Vagina (tissue), 2 donors: ENCODE measurements at places on chromosomes 5 and 9. TPM values are rescaled to one million over a fixed set of nuclear protein-coding genes. Genes with fewer than 3 reads are reported as not detected.
A peak's percentile ranks its signal among the peaks of the same experiment; 100 is the strongest.

SPEF2 gene
- total RNA-seq = 10.8 TPM

TAF11L4 gene
- not detected for total RNA-seq

PAX5 gene
- 0.25 TPM for total RNA-seq

PRUNE2 gene
- 75.6 TPM for total RNA-seq

SOHLH1 gene
- total RNA-seq = not detected

TTC33 gene
- 12.8 TPM for total RNA-seq

CCNJL gene
- total RNA-seq = 5.6 TPM

LCP2 gene
- 25.5 TPM for total RNA-seq

GLIPR2 gene
- 34.9 TPM for total RNA-seq

- H3K27me3 ChIP-seq = no peaks in the 10 kb centered on the region
- no peak overlapping the region for H3K27ac ChIP-seq
- H3K4me3 ChIP-seq = no peak overlapping the region
- H3K4me1 ChIP-seq = no peaks in the 10 kb centered on the region
Observed at GRCh38 chr5:174387448-174387847, 336.9 kb upstream of the MSX2 start.

GRCh38 chr5:80191991-80192398, 63.9 kb downstream of the SERINC5 start:
- H3K27ac ChIP-seq = peak overlapping the region; percentile 34
- H3K27me3 ChIP-seq = no peaks in the 10 kb centered on the region
- H3K4me3 ChIP-seq = no peak overlapping the region
- no peak for DNase-seq

DNA sequence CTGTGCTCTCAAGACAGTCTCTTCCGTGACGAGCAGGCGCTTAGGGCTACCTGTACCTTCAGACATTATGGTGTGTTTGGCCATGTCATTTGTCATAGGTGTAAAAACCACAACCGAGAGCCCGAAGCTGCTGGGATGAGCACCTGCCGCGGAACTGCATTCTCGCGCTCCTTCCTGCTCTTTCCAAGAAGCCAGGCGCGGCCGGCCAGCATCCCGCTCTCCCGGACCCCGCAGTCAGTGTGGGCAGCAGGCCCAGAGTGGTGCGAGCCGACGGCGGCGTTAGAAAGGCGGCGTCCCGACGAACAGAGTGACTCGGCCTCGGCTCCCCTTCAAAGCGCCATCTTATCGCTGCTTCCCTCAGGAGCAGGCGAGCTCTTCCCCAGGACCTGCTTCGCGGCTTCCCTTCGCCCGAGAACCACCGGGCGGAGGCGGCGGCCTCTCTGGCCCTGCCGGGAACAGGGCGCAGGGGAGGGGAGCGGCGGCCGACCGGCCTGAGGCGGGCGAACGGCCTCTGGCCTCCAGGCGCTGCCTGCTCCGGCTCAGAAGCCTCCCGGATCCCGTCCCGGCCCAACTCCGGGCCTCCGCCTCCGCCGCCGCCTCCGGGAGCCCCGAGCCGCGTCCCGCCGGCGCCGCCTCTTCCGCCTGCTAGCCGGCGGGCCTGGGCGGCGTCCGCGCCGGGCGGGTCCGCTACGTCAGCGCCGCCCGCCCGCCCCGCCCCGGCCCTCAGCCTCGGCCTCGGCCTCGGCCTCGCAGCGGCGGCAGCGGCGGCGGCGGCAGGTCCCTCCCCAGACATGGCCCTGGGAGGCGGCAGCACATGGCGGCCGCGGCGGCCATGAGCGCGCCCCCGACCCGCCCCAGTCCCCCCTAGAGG, at the start of gene FAM120A:
Gene FAM120A, plus strand, starts transcription at position 741 of the 871 bp plus-strand sequence. CDS start 231 bp downstream, outside the sequence.
- peaks cover 49% of the 10 kb centered on the region for H3K4me1 ChIP-seq
- H3K4me3 ChIP-seq = peak within 1 kb of the TSS; percentile 97
- peak within 1 kb of the TSS; percentile 95 for H3K27ac ChIP-seq

DNA sequence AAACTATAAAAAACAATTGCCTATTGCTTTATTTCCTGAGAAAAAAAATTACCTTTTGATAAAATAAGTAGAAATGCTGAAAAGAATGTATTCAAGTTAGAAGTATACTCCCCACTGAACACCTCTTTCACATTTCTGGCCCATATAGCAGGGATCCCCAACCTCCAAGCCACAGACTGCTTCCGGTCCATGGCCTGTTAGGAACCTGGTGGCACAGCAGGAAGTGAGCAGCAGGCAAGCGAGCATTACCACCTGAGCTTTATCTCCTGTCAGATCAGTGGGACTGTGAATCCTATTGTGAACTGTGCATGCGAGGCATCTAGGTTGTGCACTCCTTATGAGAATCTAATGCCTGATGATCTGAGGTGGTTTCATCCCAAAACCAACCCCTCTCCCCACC, 563.9 kb downstream of the RAB3C start:
- H3K36me3 ChIP-seq = no peaks in the 10 kb centered on the region
- H3K27ac ChIP-seq = no peak overlapping the region
- H3K27me3 ChIP-seq = no peaks in the 10 kb centered on the region
- no peak overlapping the region for H3K4me3 ChIP-seq
- DNase-seq = no peak

- peaks cover 54% of the 10 kb centered on the region for H3K4me1 ChIP-seq
- peak overlapping the region; percentile 68 for H3K27ac ChIP-seq
- no peak for DNase-seq
- H3K36me3 ChIP-seq = no peaks in the 10 kb centered on the region
Observed at GRCh38 chr5:14153932-14154731, 11.0 kb downstream of the TRIO start.

GRCh38 chr5:54915466-54916027, 69.8 kb downstream of the ESM1 start:
- H3K27ac ChIP-seq = no peak overlapping the region
- H3K27me3 ChIP-seq = no peaks in the 10 kb centered on the region
- H3K4me1 ChIP-seq = no peaks in the 10 kb centered on the region

- peak within 1 kb of the TSS; percentile 88 for H3K27ac ChIP-seq
- H3K4me3 ChIP-seq = peak within 1 kb of the TSS; percentile 57
- H3K36me3 ChIP-seq = no peaks in the 10 kb centered on the region
- no peak for DNase-seq
Observed at GRCh38 chr9:75890472-75891276, at the start of gene PCSK5. Gene PCSK5, plus strand, starts transcription at chr9:75890673. Its CDS starts 509 bp downstream, at chr9:75891182.

- no peaks in the 10 kb centered on the region for H3K27me3 ChIP-seq
- H3K4me1 ChIP-seq = no peaks in the 10 kb centered on the region
- no peak overlapping the region for H3K4me3 ChIP-seq
- H3K36me3 ChIP-seq = no peaks in the 10 kb centered on the region
- DNase-seq = no peak
- no peak overlapping the region for H3K27ac ChIP-seq
Observed at GRCh38 chr5:167850911-167851310, 440.5 kb upstream of the WWC1 start.

DNA sequence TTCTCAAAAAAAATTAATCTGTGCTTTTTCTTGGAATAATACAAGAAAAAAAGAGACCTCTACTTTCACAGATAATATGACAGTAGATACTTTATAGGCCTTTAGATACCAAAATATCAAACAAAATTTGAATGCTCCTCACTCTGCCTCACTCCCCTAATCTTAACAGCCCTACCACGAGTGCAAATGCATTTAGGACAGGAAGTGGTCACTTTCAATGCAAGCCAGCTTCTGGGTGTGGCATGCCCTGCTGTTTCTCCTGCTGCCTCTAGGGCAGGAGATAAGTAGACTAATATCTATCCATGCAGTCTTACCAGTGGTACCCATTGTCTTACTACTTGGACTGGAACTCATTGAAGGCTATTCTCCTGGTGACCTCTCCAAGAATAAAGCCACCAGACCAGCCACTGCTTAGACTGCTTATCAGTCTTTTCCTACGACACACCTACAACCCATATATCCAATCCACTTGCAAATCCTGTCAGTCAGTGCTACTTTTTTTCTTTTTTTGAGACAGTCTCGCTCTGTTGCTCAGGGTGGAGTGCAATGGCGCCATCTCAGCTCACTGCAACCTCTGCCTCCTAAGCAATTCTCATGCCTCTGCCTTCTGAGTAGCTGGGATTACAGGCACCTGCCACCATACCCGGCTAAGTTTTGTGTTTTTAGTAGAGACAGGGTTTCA, 23.0 kb downstream of the FRRS1L start:
- no peak overlapping the region for H3K4me3 ChIP-seq
- no peaks in the 10 kb centered on the region for H3K36me3 ChIP-seq
- H3K4me1 ChIP-seq = no peaks in the 10 kb centered on the region
- H3K27ac ChIP-seq = no peak overlapping the region

DNA sequence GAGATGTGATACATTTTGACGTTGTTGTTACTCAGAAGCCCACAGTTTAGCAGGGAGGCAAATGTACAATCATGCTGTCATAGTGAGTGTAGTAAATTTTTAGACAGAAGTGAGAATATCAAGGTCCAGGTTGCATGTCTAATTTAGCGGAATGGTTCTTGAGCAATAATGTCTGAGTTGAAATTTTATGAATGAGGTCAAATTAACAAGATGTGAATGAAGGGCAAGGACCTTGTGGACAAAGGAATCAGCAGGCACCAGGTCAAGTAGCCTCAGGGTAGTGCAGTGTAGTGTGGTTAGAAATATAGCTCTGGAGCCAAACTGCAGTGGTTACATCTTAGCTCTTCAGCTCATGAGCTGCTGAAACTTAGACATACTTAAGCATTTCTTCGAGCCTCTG, 36.2 kb downstream of the TNFSF8 start:
- DNase-seq = no peak
- no peak overlapping the region for H3K27ac ChIP-seq
- H3K27me3 ChIP-seq = no peaks in the 10 kb centered on the region
- no peak overlapping the region for H3K4me3 ChIP-seq
- no peaks in the 10 kb centered on the region for H3K36me3 ChIP-seq

GRCh38 chr5:74373076-74373475, 267.5 kb downstream of the ENC1 start:
- H3K4me3 ChIP-seq = no peak overlapping the region
- H3K36me3 ChIP-seq = no peaks in the 10 kb centered on the region
- peaks cover 8% of the 10 kb centered on the region for H3K4me1 ChIP-seq
- H3K27me3 ChIP-seq = no peaks in the 10 kb centered on the region
- no peak overlapping the region for H3K27ac ChIP-seq

DNA sequence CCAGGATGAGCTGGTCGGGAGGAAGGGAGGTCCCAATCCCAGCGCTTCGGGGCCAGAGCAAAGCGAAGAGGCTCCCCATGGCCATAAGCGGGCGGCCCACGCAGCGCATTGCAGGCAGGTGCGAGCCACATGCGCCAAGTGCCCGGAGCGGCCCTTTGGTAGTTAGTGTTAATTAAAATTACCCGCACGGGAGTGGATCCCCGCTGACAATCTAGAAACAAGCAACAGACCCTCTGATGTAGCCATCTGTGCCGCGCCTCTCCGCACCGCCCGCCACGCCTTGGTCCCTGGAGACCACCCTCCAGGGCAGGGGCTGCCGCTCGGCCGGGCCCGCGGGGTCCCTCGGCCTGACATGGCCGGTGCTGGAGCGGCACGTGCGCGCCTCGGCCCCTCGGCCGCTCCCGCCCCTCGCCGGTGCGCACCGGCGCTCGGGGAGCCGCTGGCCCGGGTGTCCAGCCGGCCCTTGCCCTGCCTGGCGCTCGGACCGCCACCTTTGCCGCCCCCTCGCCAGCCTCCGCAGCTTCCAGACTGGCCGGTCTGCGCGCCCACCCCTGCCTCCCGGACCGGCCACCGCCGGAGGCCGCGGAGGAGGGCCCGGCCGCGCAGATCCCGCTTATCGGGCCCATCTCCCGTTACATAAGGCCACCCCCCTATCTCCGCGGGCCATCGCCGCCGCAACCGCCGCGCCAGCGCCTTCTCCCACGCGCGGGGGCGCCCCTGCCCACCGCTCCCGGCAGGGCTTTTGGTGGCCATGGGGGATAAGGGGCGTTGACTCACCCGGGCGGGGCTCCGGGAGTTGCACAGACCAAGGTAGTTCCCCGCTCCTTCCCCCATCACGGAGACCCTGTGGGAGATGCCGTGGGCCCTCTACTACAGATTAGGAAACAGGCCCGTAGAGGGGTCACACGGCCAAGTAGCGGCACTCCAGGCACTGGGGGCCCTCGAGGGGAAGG, 1.9 kb upstream of the IL13 start:
- H3K36me3 ChIP-seq = no peaks in the 10 kb centered on the region
- peaks cover 5% of the 10 kb centered on the region for H3K27me3 ChIP-seq
- H3K4me1 ChIP-seq = peaks cover 16% of the 10 kb centered on the region
- DNase-seq = peak; percentile 77

- no peaks in the 10 kb centered on the region for H3K27me3 ChIP-seq
- no peaks in the 10 kb centered on the region for H3K36me3 ChIP-seq
- no peak for DNase-seq
- H3K4me1 ChIP-seq = peaks cover 50% of the 10 kb centered on the region
- H3K4me3 ChIP-seq = no peak overlapping the region
- H3K27ac ChIP-seq = peak overlapping the region; percentile 90
Observed at GRCh38 chr9:127187231-127187956, 65.0 kb upstream of the ANGPTL2 start.

DNA sequence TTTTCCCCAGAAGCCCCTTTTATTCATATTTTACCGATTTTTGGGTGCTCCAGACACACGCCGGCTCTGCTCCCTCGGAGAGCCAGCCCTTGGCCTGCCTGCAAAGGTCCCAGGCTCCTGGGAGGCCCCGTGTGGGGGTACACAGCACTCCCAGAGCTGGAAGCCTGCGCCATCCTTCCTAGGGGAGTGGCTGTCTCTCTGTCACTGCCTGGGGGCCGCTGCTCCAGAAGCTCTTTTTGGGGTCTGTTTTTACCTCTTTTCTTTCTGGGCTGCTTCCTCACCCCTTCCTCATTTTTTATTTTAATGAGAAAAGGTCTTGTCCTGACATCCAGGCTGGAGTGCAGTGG, 119.1 kb upstream of the COL5A1 start:
- no peak overlapping the region for H3K27ac ChIP-seq
- no peak overlapping the region for H3K4me3 ChIP-seq
- H3K27me3 ChIP-seq = no peaks in the 10 kb centered on the region
- H3K36me3 ChIP-seq = no peaks in the 10 kb centered on the region
- no peak for DNase-seq

GRCh38 chr9:78573205-78573604, 276.3 kb downstream of the PSAT1 start:
- no peaks in the 10 kb centered on the region for H3K27me3 ChIP-seq
- H3K36me3 ChIP-seq = no peaks in the 10 kb centered on the region
- peaks cover 5% of the 10 kb centered on the region for H3K4me1 ChIP-seq
- H3K27ac ChIP-seq = no peak overlapping the region
- DNase-seq = no peak
- H3K4me3 ChIP-seq = no peak overlapping the region

DNA sequence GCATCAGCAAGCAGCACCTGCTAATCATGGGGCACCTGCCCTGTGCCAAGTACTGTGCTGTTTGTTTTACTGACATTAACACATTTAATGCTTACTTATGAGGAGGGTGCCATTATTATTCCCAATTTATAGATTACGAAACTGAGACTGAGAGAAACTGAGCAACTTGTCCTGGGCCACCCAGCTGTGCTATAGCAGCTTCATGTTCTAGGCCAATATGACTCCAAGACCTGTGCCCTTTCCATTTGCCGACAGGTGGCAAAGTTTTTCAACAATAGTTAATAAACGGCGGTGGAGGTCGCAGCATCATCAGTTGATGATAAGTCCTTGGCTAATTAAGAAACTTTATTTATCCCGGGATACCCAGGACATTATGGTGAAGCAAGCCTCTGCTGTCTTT, 55.4 kb downstream of the TIMD4 start:
- DNase-seq = no peak
- no peaks in the 10 kb centered on the region for H3K36me3 ChIP-seq
- H3K27ac ChIP-seq = no peak overlapping the region
- no peaks in the 10 kb centered on the region for H3K4me1 ChIP-seq
- H3K27me3 ChIP-seq = no peaks in the 10 kb centered on the region

- no peaks in the 10 kb centered on the region for H3K4me1 ChIP-seq
- no peaks in the 10 kb centered on the region for H3K36me3 ChIP-seq
- no peak overlapping the region for H3K4me3 ChIP-seq
- no peak overlapping the region for H3K27ac ChIP-seq
Observed at GRCh38 chr9:107836300-107836699, 346.7 kb upstream of the KLF4 start.
